A549 treated with Mapracorat at 1 μM for 4 hours (cell line): ENCODE measurements at places on chromosomes 1 and 21. TPM values are rescaled to one million over a fixed set of nuclear protein-coding genes. Genes with fewer than 3 reads are reported as not detected.

The UROD gene
- total RNA-seq, result 47.4 to 50.6 TPM (median 49.9 TPM) in 5 replicates

The CAMSAP2 gene
- total RNA-seq, result 15.6 to 22.5 TPM (median 19.4 TPM) in 5 replicates

The STMN1 gene
- total RNA-seq, result 217 to 237 TPM (median 234 TPM) in 5 replicates

The MYBPH gene
- total RNA-seq, result 0.09 TPM in 1 of 5 replicates, not detected in the others

The VPS45 gene
- total RNA-seq, result 14.8 to 17.4 TPM (median 15.9 TPM) in 5 replicates

The KRTAP7-1 gene
- total RNA-seq, result not detected in 5 replicates

The AGBL4 gene
- total RNA-seq, result not detected in 5 replicates

The GUCA2B gene
- 0.46 TPM in 1 of 5 replicates, not detected in the others for total RNA-seq

The ARHGAP30 gene
- 0.06 to 0.14 TPM (median 0.07 TPM) in 5 replicates for total RNA-seq

The PTGS2 gene
- total RNA-seq, result 4.0 to 7.7 TPM (median 6.7 TPM) in 5 replicates

The CNR2 gene
- total RNA-seq, result not detected in 5 replicates

The NTMT2 gene
- total RNA-seq, result not detected in 5 replicates

The FMN2 gene
- total RNA-seq, result 3.9 to 5.4 TPM (median 4.2 TPM) in 5 replicates

The PIP5K1A gene
- 45.0 to 60.9 TPM (median 49.8 TPM) in 5 replicates for total RNA-seq

The LEMD1 gene
- not detected in 5 replicates for total RNA-seq

The DDX20 gene
- total RNA-seq, result 8.7 to 9.9 TPM (median 9.0 TPM) in 5 replicates

The SPRR1A gene
- total RNA-seq, result not detected in 5 replicates

The CEP170 gene
- total RNA-seq, result 22.0 to 29.6 TPM (median 26.5 TPM) in 5 replicates

The RNF207 gene
- 7.9 to 17.0 TPM (median 14.1 TPM) in 5 replicates for total RNA-seq

The LEFTY1 gene
- total RNA-seq, result 0.43 to 1.4 TPM (median 1.1 TPM) in 5 replicates

The IL22RA1 gene
- total RNA-seq, result 6.2 to 7.9 TPM (median 7.2 TPM) in 5 replicates

The CCDC27 gene
- total RNA-seq, result not detected in 5 replicates

The LCE6A gene
- not detected in 5 replicates for total RNA-seq

The GABRD gene
- 0.27 to 0.78 TPM (median 0.38 TPM) in 5 replicates for total RNA-seq

The MAP3K21 gene
- total RNA-seq, result 7.4 to 9.8 TPM (median 8.9 TPM) in 5 replicates

The NOS1AP gene
- 0.18 to 0.57 TPM (median 0.27 TPM) in 5 replicates for total RNA-seq

The FAM20B gene
- 15.8 to 20.2 TPM (median 18.2 TPM) in 5 replicates for total RNA-seq

The ZSWIM5 gene
- total RNA-seq, result 0.40 to 0.55 TPM (median 0.46 TPM) in 5 replicates

The OLFML2B gene
- 0.45 to 0.87 TPM (median 0.61 TPM) in 5 replicates for total RNA-seq

The KCNJ15 gene
- 0.27 to 0.55 TPM (median 0.32 TPM) in 3 of 5 replicates, not detected in the others for total RNA-seq

The MATN1 gene
- total RNA-seq, result 0.11 to 0.26 TPM (median 0.17 TPM) in 4 of 5 replicates, not detected in the other

The CALML6 gene
- 0.13 to 0.50 TPM (median 0.32 TPM) in 4 of 5 replicates, not detected in the other for total RNA-seq

The GUCA2A gene
- total RNA-seq, result not detected in 5 replicates

The KCNQ4 gene
- 0.20 to 0.34 TPM (median 0.26 TPM) in 5 replicates for total RNA-seq

The FCGR1A gene
- total RNA-seq, result not detected in 5 replicates

The CELA2A gene
- total RNA-seq, result not detected in 5 replicates

The S100A7 gene
- not detected in 5 replicates for total RNA-seq

The HES5 gene
- not detected in 5 replicates for total RNA-seq

The RBM8A gene
- 224 to 253 TPM (median 231 TPM) in 5 replicates for total RNA-seq

The SLC30A10 gene
- 0.06 to 0.10 TPM (median 0.09 TPM) in 3 of 5 replicates, not detected in the others for total RNA-seq

The PTPRF gene
- 81.1 to 113 TPM (median 93.5 TPM) in 5 replicates for total RNA-seq

The LIN28A gene
- total RNA-seq, result not detected in 5 replicates

The RORC gene
- total RNA-seq, result 0.04 to 0.05 TPM in 2 of 5 replicates, not detected in the others

The SLC5A9 gene
- 0.10 TPM in 1 of 5 replicates, not detected in the others for total RNA-seq

The SPATA1 gene
- total RNA-seq, result 1.0 to 1.9 TPM (median 1.1 TPM) in 3 of 5 replicates, not detected in the others

The ADGRL2 gene
- total RNA-seq, result 7.8 to 10.3 TPM (median 8.3 TPM) in 5 replicates

The RHCE gene
- 0.07 to 0.59 TPM in 2 of 5 replicates, not detected in the others for total RNA-seq

The PRXL2B gene
- 18.9 to 24.6 TPM (median 23.2 TPM) in 5 replicates for total RNA-seq

The VHLL gene
- total RNA-seq, result not detected in 5 replicates

The SCYL3 gene
- total RNA-seq, result 2.3 to 3.4 TPM (median 3.2 TPM) in 5 replicates

The MAP3K6 gene
- total RNA-seq, result 10.5 to 20.3 TPM (median 16.3 TPM) in 5 replicates

The SMIM1 gene
- total RNA-seq, result 0.52 to 2.6 TPM (median 1.4 TPM) in 5 replicates

The ZSCAN20 gene
- 1.6 to 2.0 TPM (median 1.8 TPM) in 5 replicates for total RNA-seq

The PSRC1 gene
- total RNA-seq, result 16.3 to 25.3 TPM (median 22.6 TPM) in 5 replicates

The SH2D1B gene
- 0.13 to 0.27 TPM (median 0.15 TPM) in 4 of 5 replicates, not detected in the other for total RNA-seq
